Effector memory CD4-positive, alpha-beta T cell (primary cell): ENCODE measurements at places on chromosomes 16 and 17.

- no peak for DNase-seq
Observed at GRCh38 chr16:64926476-64926875, 195.4 kb downstream of the CDH11 start.

DNA sequence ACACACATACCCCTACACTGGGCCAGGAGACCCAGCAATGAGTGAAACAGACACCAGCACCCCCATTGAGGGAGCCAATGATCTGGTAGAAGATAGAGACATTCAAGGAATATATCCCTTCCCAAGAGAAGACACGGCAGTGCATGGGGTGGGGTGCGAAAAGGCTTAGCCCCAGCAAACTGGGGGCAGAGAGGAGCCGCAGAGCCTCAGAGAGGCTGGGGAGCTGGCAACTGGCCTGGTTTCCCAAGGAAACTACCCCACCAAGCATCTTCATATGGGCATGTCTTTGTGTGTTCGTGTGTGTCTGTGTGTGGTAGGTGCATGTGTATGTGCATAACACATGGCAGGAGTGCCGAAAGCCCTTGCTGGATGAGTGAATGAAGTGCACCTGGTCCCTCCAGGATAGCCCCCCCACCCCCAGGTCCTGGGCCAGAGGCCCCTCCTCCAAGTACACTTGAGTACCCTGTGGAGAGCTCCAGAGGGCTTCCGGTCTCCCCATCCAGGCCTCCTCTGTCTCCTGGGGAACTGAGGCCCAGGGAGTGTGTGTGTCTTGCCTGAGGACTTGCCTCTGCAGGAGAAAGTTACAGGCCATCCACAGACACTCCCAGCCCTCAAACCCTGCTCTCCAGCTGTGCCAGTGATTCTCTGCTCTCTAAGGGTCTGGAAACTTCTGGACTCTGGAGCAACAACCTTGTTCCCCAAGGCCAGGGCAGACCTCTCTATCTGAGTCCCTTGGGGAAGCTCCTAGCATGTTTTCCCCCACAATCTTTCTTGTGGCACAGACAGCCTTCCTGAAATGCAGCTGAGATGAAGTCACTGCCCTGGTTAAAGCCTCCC lies 15.9 kb downstream of the TBX2 start:
- no peak for DNase-seq

DNA sequence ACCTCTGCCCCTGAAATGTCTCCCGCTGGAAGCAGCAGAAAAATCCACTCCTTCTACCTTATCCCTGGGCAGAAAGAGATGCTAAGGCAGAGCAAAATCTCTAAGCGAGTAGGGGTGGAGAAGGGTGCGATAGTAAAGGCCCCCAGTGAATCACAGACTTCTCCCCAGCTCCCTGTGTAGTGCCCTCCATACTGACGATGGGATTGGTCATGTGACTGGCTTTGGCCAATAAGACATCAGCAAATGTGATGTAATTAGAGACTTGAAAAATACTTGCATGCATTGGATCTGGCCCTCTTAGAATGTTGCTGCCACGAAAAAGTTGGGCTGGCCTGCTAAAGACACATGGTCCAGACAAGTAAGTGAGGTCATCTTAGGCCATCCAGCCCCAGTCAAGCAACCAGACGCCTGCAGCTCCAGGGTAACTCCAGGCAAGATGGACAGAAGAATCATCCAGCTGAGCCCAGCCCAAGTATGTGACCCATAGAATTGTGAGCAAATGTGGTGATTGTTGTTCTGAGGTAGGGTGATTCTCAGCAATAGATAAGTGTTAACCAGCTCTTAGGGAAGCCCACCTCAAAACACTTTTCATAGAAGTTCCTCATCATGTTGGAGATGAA lies 36.0 kb downstream of the HASPIN start:
- no peak for DNase-seq

GRCh38 chr16:8919934-8920462 lies 37.8 kb downstream of the LITAFD start:
- DNase-seq: no peak

GRCh38 chr16:72033437-72033836 lies 20.9 kb upstream of the HP start:
- DNase-seq: no peak

DNA sequence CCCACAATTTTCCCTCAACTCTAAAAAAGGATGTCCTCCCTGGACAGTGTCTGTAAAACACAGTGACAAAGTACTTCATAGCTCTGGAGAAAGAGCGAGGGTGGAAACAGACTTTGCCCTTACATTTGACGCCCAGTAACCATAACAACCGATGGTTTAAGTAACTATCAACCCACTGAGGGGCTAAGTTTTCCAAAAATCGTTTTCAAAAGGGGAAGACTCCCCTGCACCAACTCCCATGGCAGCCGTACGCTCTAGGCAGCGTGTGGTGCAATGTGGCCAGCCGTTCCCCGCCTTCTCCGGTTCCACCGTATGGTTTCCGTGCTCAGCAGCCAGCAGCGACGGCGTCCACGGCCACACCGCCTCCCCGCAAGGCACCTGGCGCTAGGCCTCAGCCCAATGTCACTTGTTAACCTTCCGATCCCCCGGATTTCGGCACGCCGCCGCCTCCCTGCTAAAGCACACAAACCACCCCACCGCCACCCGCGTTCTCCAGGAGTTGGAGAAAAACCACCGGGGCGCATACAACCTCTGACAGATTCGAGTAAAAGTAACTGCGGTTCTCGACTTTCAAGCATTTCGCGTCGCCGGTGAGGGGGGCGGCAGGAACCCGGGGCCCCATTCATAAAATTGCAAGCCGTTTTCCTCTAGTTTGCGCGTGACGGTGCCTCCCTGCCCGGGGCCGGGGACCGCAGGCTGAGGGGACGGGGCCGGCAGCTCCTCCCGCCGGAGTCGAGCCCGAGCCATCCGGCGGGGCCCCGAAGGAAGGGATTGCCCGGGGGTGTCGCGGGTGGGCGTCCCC lies 661 bp downstream of the TEX2 start:
- DNase-seq: peak; percentile 44

DNA sequence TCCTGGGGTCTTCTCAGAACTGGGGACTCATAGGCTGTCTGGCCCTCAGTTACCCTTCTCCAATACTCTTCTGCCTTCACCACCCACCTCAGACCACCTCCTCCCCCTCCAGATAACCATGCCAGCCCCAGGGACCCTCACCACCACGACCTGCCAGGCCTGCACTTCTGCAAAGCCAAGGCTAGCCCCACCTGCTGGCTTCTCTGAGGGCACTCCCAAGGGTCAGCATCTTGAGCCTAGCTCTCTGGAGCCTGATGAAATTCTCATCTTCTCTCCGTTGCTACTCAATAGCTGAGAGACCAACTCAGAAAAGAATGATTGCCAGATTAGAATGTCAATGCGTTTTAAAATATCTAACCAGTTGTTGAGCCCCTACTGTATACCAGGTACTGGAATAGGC lies 56.1 kb upstream of the LYRM9 start:
- no peak for DNase-seq

DNA sequence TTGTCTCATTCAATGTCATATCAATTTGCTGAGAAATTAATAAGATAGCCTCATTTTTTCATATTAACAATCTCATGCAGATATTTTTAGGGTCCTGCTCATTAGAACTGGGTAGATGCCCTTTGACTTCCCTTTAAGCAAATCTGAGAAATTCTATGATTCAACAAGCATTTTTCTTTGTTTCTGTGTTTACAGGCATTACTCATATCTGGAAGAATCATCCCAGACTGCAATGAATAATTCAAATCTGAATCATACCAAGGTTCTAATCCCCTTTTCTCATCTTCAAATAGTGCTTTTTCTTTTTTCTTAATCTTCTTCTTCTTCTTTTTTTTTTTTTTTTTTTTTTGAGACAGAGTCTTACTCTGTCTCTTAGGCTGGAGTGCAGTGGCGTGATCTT lies 69.2 kb upstream of the KIFC3 start:
- DNase-seq: no peak

DNA sequence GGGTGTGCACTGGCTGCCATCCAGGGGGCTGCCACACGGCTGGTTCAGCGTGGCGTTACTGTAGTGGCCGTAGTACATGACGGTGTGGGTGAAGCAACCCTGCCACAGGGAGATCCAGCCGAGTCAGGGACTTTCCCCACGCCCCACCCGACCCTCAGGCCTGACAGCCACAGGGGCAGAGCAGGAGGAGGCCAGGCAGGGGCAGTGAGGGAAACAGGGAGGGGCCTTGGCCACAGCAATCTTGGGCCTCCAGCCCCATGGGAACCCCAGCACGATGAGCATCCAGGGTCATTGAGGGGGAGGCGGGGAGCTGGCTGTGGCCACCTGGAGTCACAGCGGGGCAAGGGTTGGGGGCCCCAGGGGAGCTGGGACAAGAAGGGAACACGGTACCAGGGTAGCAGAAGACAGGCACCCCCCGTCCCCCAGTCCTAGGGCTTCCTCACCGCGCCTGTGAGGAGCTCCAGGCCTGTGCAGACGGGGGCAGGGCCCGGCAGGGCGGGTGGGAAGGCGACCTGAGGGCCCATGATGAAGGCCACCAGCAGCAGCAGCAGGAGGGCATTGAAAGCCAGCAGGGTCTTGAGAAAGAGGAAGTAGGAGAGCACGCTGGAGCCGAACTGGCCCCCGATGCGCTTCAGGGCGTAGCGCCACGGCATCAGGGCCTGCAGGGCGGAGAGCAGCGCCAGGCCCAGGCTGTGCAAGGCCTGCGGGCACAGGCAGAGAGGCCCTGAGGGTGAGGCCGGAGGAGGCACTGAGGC lies 4.3 kb downstream of the TMC6 start:
- DNase-seq: no peak

DNA sequence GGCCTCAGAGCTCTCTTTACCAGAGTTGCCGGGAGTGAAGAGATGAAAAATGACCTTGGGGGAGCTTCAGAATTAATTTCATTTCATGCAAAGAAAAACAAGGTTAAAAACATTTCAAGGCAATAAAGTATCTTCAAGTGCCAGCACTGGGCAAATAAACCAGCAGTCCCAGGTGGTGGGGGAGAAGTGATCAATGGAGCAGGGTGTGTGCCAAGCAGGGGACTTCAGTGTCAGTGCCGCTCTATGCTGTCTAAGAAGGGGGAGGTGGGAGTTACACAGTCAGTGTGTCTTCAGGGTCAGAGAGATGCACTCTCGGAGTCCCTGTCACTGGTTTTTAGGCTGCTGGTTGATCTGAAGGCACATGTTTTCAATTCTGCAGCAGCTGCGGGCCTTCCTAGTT lies 57.2 kb upstream of the MGAT5B start:
- no peak for DNase-seq

GRCh38 chr17:27904534-27905446 lies 11.6 kb upstream of the LYRM9 start:
- DNase-seq: no peak

- DNase-seq: no peak
Observed at GRCh38 chr16:82862057-82862456, 235.3 kb downstream of the CDH13 start.

DNA sequence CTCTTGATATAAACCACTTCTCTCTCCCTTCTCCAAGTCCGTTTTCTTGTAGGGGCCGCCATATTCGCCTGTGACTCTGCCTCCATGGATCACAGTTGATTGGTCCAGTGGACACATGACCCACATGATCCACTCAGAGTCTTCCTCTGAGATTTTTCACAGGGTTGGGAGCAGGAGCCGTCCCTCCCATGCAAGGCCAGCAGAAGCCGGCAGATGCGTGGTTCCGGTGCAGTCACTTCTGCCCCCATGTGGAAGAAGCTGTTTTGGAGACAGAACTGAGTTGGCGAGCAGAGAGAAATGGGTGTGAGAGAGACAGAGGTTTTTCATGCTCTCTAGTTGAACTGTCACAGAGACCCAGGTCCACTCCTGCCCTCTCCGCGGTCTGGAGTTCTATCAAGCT lies 83.3 kb downstream of the C16orf95 start:
- DNase-seq: no peak

GRCh38 chr17:5841862-5842261 lies 228.3 kb upstream of the WSCD1 start:
- DNase-seq: no peak

DNA sequence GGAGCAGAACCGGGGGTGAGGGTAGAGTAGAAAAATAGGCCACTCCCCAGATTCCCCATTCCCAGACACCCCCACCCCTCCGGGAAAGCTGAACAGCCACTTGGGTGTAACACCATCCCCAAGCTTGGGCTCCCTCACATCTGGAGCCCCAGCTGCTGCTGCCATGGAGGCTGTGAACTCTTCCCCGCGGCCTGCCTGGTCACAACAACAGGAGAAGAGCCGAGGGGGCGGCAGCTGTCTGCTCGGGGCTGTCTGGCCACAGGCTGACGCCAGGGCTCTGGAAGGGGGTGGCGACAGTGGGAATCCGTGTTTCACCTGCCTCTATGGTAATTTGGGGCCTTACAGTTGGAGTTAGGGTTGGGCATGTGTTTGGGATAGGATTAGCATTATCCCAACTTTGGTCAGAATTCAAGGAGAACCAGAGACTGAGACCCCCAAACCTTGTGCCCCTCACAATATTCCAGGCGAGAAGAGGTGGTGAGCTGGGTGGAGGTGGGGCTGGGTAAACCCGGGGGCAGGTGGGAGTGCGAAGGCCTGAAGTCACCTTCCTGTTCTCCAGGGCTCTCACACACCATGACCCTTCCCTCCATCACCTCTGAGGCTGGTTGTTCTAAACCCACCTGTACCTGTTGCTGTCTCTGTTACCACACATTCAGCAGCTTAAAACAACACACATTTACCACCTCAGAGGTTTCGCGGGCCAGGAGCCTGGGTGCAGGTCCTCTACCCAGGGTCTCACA lies 29.7 kb upstream of the NXPH3 start:
- no peak for DNase-seq

DNA sequence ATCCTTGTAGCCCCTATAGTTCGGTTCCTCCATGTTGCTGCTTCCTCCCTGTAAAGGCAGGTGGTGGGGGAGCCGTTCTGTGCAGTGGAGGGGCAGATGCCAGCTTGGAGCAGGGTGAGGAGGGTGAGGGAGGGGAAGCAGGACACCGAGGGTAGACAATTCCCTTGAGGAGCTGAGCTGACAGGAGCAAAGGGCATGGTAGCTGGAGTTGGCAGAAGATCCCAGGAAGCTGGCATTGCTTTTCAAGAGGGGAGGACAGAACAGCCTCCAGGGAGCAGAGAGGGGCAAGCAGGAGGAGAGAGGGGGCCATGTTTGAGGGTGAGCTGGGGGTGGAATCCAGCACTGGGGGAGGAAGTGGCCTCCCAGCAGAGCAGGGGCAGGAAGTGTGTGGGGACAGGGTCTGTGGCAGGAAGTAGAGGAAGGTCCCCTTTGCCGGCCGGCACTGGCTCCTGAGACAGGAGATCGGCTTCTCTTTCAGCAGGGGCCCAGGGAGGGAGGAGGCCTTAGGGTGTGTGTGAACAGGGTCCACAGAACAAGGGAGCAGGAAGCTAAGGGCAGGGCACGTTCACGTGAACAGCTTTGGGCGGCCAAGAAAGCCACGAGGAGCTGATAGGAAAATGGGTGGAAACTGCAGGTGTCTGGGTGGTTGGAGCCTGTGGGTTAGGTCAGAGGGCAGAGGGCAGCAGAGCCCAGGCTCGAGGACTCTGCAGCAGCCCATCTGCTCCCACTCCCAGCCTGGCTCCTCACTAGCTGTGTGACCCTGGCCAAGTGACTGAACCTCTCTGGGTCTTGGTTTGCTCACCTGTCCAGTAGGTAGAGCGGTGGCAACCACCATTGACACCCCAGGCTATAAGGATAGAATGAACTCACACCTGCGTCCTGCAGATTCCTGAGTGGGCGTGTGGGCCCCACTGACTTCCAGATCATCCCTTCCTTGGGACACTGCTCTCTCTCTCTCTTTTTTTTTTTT lies 17.5 kb upstream of the SPNS2 start:
- no peak for DNase-seq

GRCh38 chr17:15213381-15214087 lies 51.6 kb downstream of the PMP22 start:
- DNase-seq: no peak

GRCh38 chr17:64155751-64156544 lies 26.0 kb upstream of the ERN1 start:
- no peak for DNase-seq

- no peak for DNase-seq
Observed at GRCh38 chr17:35708951-35709350, 22.5 kb upstream of the RASL10B start.
